NCI-H1930 (cell line): ENCODE measurements at places on chromosomes 1 and 21.

DNA sequence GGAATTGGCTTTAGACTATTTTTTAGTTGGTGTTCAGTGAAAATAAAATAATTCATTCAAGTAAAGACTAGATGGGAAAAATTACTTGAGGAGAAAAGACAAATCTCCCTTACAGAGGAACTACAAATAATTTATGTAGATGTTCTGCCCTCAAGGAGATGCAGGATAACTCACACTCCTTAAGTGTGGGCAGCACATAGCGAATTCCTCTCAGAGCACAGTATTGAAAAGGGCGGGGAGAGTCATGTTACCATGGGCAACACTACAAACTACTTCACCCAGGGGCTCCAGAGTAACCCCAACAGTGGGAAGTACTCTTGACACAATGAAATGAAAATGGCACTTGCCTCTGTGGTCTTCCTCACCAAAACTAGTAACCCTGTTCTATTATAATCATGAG lies 20.6 kb upstream of the LAMC2 start:
- DNase-seq: no peak

DNA sequence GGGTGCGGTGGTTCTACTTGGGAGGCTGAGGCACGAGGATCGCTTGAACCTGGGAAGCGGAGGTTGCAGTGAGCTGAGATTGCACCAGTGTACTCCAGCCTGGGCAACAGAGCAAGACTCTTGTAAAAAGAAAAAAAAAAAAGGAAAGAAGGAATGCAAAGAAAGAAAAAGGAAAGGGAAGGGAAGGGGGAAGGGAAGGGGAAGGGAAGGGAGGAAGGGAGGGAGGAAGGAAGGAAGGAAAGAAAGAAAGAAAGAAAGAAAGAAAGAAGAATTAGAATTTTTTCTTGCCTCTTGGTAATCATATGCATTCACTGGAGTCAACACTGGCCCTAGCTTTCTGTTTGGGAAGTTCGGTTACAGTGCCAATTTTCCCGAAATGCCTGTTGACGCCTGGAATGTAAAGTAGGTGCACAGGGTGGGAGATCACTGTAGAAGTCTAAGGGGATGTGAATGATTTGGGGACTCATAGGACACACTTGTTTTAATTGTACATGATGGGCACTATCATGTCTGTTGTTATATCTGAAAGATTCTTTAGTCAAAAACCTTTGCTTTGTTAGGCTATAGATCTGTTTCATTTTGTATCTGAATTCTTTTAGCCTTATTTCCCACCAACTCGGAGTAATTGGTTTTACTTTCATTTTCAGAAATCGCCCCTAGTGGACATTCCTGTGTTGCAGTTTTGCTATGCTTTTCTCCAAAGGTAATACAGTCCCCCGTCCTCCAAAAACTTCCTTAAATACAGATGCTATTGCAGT lies 59.8 kb upstream of the MORC3 start:
- no peak for DNase-seq

- DNase-seq: no peak
Observed at GRCh38 chr1:186244825-186245224, 130.2 kb downstream of the TPR start.

DNA sequence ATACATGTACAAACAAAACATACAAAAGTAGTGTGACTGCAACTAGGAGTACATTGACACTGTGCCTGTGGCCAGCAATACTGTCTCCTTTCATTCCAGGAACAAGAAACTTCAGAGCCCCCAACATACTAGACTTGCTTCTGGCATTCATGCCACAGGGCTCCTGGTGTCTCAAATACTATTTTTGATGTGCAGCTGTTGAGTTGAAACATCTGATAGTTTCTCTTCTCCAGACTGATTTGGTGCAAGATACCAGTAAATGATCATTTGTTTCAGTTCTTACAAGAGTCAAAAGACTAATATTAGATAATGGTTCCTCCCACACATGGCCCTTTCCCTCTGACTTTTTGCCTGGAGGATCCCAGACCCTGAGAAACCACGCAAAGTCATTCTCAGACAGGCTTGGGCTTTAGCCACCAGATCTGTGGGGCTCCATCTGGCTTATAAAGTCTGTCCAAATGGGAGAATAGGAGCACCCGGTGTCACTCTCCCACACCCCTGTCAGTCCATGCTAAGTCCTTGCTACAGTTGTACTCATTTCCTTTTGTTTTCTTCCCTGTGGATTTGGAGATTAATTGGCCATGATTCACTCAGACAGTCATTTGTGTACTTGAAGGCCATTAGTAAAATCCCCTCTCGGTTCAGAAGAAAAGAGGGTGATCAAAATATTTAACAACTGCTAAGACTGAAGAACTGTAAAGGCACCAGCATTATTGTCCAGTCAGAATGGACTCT lies 163.5 kb upstream of the RUNX1 start:
- DNase-seq: no peak

GRCh38 chr1:243341074-243341473 lies 85.2 kb downstream of the SDCCAG8 start:
- no peak for DNase-seq

DNA sequence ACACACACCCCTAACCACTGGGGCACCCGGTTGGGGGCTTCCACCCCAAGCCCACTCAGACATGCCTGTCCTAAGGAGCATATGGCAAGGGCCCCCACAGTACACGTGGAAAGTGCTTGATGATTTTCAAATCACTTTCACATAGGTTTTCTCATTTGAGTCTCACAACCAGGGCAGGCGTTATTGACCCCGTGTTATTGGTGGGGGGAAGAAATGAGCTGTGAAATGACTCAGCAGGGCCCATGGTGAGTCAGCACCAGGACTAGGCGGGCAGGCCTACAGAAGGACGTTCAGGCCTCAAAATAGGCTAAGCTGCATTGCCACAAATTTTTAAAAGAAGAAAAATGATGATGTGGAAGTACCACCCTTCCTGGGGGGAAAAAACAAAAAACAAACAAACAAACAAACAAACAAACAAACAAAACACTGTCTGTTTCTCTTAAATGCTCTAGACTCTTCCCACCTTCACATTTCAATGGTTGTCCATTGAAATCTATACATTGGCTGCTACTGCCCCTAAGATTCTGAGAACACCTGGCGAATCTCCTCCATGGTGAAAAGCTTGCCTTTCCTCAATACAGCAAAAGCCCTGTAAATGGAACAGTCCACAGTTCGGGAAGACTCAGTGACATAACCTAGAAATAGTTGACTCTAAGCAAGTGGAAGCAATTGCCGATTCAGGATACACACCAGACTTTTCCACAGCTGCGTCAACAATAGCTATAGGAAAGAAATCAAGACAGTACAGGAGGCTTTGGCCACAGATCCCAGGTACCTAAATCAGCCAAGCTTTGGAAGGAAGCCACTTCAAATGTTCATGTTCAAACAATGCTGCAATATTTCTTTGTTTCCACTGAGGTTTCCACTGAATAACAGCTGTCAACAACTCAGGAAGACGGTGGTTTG lies 234.7 kb downstream of the TOMM20 start:
- no peak for DNase-seq
